Ascending aorta (tissue), 2 donors: ENCODE measurements at places on chromosomes 1 and 21.

DNA sequence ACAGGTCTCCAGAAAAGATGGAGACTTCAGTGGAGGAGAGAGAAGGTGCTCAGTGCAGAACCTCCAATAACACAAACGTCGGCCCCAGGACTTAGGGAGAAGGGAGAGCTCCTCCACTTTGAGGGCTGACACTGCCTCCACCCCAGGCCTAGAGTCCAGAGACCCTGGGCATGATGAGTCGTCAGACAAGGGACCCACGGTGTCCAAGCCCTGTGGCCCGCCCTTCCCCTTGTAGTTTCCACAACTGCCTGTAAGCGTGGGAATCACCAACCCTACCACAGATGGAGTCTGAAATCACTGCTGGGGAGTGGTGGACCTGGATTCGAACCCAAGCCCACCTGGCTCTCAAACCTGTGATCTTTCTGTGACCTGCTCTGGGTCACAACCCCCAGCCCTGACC lies 281.1 kb downstream of the NPHP4 start:
- no peak for DNase-seq

GRCh38 chr1:243726806-243727502 lies 123.1 kb downstream of the AKT3 start:
- no peak for DNase-seq

GRCh38 chr1:171717062-171717718 lies 24.7 kb downstream of the VAMP4 start:
- DNase-seq = no peak

GRCh38 chr1:85992791-85993190 lies 163.8 kb downstream of the COL24A1 start:
- no peak for DNase-seq
